ENCODE measurements at places on chromosomes 7 and 10.

- no peak for DNase-seq
These were observed 10.8 kb downstream of the BLVRA start for GRCh38 chr7:43769281-43769680.

DNA sequence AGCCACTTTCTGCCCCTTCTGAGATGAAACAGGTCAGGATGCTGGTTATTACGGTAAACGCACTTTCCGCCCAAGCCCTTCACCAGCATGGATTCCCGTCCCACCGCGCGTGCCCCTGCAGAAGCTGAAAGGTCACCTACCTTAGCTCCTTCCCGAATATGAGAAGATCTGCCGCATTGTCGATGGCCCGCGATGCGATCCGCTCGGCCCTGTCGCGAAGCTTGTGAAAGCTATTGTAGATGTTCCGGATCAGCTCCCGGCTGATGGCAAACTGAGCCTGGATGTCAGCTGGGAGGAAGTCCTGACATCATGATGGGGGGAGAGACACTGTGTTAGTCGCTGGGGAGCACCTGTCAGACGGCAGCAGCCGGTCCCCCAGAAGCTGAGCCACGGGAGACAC, 22.1 kb downstream of the NUDT1 start:
- no peak for DNase-seq

DNA sequence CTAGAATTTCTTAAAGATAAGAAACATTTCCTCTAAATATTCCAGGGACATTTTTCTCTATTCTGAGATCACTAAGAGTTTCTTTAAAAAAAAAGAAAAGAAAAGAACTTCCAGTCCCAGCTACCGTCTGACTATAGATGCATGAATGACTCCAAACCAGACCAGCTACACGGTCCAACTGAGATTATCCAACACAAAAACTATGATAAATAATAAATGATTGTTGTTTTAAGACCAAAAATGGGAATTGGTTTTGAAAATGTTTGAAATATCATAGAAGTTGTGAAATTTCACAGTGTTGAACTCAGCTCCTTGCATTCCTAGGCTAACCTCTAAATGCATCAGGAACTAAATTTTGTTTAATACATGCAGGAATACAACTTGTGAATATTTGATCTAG, 1619.6 kb upstream of the LRRTM3 start:
- DNase-seq, result no peak

GRCh38 chr7:130278860-130279259, 12.2 kb downstream of the CPA2 start:
- no peak for DNase-seq

DNA sequence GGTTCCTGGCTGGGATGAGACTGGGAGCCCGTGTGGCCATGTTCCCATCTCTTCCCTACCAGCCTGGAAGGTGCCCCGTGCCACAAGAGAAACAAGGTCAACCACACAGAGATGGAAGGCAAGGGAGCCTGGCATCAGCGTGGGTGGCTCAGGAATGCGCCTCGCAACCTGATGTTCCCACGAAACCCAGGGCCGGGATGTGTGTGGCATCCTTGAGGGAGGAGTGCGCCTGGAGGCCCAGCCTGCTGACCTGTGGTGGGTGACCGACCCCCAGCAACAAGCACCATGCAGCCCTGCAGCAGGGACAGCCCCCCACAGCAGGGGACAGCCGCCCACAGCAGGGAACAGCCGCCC, 267.2 kb downstream of the ELFN1 start:
- DNase-seq, result no peak

- DNase-seq, result no peak
These were observed 84.1 kb upstream of the PRR15 start for GRCh38 chr7:29479301-29480200.

DNA sequence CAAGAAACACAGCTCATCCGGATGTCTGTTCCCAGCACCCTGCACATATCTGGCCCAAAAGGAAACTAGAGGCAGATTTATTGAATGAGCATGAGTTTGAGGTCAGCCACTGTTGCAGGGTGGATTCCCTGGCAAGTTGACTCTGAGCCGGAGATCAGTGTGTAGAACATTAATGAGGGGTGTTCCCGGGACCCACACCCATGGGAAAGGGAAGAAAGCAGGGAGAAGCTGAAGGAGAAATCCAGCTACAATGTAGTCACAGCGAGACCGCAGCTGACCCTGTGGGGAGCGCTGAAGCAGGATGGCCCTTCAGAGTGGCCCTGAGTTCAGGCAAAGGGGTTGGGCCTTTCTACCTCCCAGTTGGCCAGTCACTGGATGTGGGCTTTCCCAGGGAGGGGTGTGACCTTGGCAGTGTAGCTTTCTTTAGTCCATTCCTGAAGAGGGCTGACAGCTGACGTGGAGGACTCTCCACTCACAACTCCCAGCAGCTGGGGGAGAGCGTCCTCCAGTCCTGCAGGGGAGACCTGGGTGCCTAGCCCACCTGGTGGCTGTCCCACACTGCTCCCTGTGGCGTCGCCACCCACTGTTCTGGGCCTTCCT, 324.2 kb upstream of the ZMIZ1 start:
- DNase-seq, result no peak

- DNase-seq, result no peak
These were observed 21.4 kb downstream of the BCCIP start for GRCh38 chr10:125844751-125845221.

- DNase-seq, result no peak
These were observed 60.6 kb upstream of the NEBL start for GRCh38 chr10:20957744-20958143.

DNA sequence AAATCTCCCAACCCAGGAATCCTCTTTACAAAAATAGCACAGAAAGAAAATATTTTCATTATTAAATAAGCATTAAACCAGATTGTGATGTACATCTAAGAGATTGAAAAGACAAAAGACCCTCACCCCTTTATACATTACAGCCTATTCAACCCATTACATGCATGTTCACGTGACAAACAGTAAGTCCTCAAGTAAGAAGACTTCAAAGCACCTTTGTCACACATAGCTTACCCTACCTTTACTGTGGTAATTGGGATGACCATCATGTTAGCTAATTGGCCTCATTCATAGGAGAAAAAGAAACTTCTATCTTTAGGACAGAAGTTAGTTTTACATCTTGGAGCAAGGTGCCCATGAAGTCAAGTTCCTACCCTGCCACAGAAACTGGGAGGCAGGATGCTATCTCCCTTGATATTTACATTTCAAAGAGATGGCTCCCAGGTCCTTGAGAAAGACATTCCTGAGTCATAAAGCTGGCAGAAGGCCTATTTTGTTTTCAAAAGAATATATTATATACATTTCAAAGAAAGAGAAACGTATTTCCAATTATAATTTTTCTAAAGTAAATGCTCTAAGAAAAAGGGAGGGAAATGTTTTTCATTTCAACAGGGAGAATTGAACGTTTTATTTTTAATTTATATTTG, 48.1 kb downstream of the GNAI1 start:
- DNase-seq, result peak; percentile 28

- DNase-seq, result no peak
These were observed 6.7 kb upstream of the FAM180A start for GRCh38 chr7:135755351-135755753.

DNA sequence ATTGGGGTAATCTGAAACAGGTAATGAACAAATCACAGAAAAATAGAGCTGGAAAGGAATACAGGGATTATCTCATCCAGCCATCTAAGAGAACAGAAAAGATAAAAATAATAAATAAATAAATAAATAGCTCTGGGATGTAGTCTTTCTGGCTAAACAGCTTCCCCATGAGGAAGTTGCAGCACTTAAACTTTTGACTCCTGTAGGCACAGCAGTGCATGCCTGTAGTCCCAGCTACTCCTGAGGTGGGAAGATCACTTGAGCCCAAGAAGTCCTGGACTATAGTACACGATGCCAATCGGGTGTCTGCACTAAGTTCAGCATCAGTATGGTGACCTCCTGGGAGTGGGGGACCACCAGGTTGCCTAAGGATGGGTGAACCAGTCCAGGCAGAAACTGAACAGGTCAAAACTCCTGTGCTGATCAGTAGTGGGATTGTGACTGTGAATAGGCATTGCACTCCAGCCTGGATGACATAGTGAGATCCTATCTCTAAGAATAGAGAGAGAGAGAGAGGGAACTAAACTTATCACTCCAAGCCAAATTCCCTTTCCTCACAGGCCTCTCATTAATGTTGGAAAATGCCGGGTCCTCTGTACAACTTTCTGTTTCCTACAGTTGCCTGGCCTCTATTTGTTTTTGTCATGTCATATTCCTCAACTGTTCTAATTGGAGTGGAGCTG, 61.7 kb upstream of the CDK13 start:
- no peak for DNase-seq
